ENCODE measurements at places on chromosomes 6 and 20.

- DNase-seq = no peak
These were observed 27.3 kb downstream of the PYGB start for GRCh38 chr20:25274891-25275812.

DNA sequence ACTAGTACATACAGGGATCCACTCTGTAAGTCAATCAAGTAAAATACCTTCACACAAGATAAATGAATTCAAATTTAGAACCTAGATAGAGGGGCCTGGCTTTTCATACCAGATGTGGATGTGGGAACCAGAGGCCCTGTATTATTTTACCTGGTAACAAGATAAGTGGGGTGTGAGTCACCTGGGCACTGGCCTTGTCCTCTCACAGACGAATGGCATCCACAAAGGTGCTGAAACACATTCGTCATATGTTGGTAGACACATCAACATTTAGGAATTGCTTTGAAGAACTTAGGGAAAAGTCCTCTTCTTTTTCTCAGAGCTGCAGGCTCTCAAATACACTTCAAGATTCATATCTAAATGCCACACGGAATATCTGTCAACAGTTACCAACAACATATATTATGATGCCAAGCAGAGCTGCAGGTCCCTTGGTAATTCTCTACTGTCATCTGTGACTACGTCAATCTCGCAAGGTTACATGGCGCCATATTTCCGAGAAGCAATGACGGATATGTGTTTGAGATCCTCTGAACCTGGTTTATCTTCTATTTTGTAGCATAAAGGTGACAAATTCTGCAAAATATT lies 618.6 kb downstream of the EPM2A start:
- DNase-seq = no peak

GRCh38 chr6:36692861-36693702 lies 4.5 kb upstream of the RAB44 start:
- no peak for DNase-seq

GRCh38 chr20:50309280-50309763 lies 118.7 kb downstream of the CEBPB start:
- no peak for DNase-seq

- no peak for DNase-seq
These were observed 86.5 kb downstream of the QRSL1 start for GRCh38 chr6:106715922-106716321.

DNA sequence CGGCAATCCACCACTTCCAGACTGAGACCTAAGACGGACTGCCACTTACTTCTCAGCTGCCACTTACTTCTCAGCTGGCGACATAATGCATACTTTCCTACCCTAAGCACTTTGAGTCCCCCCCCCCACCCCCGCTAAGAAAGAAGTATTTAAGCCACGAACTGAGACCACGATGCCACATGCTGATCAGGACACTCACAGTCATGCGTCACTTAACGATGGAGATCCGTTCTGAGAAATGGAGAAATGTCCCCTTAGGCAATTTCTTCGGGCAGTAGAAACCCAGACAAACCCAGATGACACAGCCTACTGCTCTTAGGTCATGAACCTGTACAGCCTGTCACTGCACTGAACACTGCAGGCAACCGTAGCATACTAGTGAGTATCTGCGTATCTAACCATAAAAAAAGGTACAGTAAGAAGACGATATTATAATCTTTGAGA lies 690 bp downstream of the IFNGR1 start:
- DNase-seq = no peak

GRCh38 chr20:14717134-14717999 lies 380.0 kb upstream of the FLRT3 start:
- no peak for DNase-seq

GRCh38 chr6:166476634-166477215 lies 94.0 kb upstream of the MPC1 start:
- DNase-seq = no peak

GRCh38 chr6:28895131-28895812 lies 28.5 kb downstream of the TRIM27 start:
- DNase-seq = peak; percentile 96

GRCh38 chr6:136104556-136104955 lies 145.6 kb downstream of the MTFR2 start:
- DNase-seq = no peak

DNA sequence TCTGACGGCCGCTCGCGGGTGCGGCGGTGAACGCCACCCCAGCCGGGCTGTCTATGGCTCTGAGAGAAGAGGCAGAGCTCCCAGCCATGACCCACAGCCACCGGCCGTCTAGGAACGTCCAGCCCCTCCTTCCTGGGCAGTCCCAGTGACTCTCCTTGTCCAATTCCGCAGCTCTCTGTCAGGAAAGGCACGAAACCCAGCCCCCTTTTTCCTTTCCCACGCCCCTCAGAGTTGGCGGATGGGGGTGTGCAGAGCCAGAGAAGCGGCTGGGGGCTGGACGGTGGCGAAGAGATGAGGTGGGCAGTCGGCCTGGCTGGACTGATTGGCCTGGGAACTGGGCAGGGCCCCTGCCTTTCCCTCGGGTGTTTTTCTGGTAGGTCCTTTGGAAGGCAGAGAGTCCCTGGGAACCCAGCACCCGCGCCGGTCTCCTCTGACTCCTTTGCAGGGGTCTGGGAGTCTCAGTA lies 1.5 kb downstream of the EBF4 start:
- DNase-seq = no peak

DNA sequence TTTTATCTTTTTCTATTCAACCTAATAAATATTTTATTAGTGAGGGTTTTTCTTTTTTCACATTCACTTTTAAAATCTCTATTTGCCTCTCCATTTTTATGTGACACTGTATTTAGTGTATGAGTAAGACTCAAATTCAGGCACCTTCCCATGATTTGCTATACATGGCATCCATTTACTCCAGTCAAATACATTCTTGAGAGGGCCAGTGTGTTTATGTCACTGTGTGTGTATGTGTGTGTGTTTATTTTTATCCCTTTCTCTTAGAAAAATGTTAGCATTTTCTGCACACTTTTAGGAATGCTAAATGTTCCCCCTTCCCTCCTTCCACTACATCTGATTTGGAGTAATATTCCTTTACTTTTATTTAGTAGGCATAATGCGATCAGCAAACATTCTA lies 290.0 kb downstream of the PACRG start:
- no peak for DNase-seq

DNA sequence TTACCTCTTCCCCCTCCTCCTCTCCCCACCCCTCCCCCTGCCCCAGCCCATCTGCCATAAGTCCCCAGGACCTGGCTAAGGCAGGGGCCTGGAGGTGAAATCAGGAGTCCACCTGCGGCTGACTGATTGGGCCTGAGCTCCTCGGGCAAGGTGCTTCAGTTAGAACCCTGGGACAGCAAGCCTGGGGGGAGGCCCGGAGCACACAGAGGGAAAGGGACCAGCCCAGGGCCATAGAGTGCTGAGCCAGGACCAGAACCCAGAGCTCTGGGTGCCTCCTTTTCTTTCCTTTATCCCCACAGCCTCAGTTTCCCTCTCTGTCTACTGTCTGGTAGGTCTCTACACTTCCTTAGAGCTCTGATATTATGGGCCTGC lies 35.7 kb upstream of the VEGFA start:
- DNase-seq = no peak

GRCh38 chr20:5877128-5877527 lies 73.2 kb downstream of the TRMT6 start:
- no peak for DNase-seq

- no peak for DNase-seq
These were observed 46.6 kb upstream of the PTGIS start for GRCh38 chr20:49614338-49615050.

DNA sequence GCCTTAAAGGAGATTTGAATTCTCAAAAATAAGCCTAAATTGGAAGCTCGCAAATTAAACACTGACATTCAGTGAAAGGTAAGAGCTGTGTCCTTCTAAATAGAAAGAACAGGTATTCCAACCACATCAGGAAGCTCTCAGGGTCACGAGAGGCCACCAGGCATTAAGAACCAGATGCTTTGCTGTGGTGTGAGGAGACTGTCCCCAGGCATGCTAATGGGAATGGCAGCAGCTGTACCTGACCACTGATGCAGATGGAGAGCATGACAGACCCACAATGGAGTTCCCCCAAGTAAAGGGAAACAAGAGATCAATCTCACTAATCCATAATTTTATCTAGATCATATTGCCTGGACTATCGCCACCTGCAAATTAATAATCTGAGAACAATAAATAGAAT lies 658.9 kb upstream of the NOX3 start:
- DNase-seq = no peak

DNA sequence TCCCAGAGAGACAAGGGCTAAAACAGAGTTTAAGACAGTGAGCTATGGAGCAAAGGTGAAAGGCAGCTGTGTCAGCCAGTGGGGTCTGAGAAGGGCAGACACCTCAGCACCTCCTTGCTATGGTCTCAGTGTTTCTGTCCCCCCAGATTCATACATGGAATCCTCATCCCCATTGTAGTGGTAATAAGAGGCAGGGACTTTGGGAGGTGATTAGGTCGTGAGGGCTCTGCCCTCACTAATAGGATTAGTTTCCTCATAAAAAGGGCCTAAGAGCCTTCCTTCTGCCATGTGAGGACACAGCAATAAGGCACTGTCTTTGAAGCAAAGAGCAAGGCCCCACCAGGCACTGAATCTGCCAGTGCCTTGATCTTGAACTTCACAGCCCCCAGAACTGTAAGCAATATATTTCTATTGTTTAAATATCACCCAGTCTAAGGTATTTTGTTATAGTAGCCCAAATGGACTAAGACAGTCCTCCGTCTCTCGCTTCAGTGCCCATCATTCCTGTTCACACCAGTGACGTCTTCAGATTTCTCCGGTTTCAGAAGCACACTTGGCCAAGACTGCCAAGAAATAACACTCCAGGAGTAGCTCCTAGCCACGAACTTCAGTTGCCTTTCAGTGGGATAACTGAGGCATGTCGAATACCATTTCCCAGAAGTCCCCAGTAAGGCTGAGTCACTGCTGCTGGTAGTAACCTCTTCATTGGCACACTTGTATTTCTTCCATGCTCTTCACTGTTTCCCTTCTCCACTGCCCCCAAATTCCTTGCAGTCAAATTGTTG lies 32.8 kb downstream of the SLC13A3 start:
- no peak for DNase-seq

Measured in iPS DF 19.7 (cell line).